ENCODE measurements at places on chromosomes 7 and 10.

GRCh38 chr7:113030489-113030888, 56.1 kb downstream of the GPR85 start:
- ATAC-seq = no peak

GRCh38 chr7:79513261-79513660, 59.8 kb upstream of the MAGI2 start:
- ATAC-seq = no peak

GRCh38 chr10:26951650-26952049, 90.9 kb upstream of the ABI1 start:
- ATAC-seq = no peak

GRCh38 chr7:50355817-50356178, 51.3 kb downstream of the IKZF1 start:
- no peak for ATAC-seq

DNA sequence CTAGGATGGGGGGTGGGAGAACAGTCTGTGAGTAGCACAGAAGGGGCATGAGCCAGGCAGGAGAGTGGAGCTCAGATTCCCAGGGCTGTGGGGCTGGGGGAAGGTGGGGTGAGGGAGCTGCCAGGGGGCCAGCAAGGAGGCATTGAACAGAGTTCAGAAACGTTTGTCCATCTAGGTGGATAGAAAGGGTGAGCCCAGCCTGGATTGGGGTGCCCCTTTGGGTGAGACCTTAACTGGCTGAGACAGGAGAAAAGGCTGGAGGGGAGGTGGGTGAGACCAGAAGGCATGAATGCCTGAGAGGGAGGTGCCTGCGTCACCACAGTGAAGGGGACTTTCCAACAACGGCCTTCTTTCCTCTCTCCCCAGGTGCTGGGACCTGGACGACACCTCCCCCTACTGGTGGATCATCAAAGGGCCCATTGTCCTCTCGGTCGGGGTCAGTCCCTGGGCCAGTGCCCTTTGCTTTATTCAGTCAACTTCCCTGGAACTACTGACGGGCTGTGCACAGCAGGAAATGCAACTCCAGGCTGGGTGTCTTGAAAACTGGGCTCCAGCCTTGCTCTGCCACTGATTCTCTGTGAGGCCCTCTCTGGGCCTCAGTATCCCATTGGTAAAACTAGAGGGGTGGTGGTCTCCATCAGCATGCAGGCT, 11.0 kb downstream of the GHRHR start:
- ATAC-seq = peak; percentile 86

- ATAC-seq = no peak
These were observed 16.1 kb downstream of the R3HCC1L start for GRCh38 chr10:98150544-98150943.

DNA sequence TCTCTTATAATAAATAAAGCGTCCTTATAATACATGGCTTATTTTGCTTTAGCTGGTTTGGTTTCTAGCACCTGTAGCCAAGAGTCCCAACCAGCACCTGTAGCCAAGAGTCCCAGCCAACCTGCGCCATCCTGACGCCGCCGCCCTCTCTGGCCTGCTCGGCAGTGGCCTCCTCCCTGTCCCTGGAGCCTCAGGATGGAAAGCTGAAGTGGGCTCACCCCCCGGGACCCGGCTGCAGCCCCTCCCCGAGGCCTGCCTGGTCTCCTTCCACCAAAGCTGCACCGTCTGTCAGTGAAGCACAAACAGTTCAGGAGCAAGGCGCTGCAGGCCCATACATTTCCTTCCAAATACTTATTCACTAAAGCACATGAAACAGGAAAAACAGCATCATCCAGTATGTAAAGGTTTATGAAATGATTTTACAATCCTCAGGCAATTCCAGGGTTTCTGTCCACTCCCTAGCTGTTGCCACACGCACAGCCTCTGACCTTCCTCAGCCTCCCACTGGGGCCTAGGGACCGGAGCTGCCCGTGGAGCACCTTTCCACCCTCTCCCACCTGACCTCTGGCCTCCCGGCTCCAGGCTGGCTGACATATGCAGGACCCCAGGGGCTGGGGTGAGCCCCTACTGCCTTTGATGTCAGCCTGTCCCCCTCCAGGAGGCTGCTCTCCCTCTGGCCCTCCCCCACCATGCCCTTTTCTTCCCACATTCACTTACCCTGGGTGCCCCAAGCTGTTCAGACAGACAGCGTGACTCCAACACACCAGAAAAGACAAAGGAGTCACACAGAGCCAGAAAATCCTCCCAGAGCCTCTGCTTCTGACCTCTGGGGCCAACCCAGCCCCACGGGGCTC, 149.6 kb upstream of the PPP2R2D start:
- ATAC-seq = no peak

- ATAC-seq = peak; percentile 75
These were observed 177.6 kb downstream of the PRKAG2 start for GRCh38 chr7:151699147-151699927.

- peak; percentile 54 for ATAC-seq
These were observed 303.8 kb downstream of the PRKG1 start for GRCh38 chr10:51377932-51378599.

DNA sequence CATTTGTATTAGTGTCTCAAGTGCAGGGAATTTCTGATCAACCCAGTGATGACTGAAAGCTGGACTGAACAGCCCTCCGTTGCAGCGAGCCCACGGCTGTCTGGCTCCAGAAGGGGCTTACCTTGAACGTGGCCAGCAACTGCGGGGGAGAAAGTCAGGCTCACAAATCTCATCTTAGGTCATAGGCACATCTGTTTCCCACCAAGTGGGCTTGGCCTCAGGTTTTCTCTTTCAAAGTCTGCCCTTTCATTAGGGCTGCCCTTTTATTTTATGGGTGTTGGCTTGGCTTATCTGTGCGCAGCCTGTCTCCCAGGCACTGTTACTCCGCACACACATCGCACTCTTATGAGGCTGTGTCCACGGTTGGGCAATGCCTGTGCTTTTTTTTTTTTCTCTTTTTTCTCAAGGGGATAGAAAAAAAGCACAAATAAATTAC, 178.0 kb downstream of the JCAD start:
- no peak for ATAC-seq

DNA sequence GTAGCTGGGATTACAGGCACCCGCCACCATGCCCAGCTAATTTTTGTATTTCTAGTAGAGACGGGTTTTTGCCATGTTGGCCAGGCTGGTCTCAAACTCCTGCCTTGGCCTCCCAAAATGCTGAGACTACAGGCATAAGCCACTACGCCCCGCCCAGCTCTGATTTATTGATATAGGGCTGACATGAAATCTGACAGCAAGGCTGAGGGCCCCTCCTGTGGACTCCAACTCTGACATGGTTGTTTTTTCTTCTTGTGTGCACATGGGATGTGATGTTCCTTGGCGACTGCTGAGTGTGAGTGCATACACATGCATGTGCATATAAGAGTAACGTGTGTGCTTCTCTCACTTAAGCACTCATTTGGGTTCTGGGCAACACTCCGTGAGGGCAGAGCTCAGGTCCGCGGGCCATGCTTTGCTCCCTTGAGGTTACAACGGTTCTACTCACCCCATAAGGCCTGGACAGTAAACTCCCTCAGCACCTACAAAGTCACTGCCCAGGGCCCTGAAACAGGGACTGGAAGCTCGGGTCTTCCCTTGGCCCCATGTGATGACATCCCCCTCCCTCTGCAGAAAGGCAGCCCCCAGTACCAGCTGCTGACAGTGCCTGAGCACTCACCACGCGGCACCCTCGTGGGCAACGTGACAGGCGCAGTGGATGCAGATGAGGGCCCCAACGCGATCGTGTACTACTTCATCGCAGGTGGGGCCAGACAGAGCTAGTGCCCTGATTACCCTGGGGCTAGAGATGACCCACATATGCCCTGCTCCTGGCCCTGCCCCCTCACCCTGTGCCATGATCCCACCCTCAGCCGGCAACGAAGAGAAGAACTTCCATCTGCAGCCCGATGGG, 33.6 kb upstream of the VSIR start:
- no peak for ATAC-seq

DNA sequence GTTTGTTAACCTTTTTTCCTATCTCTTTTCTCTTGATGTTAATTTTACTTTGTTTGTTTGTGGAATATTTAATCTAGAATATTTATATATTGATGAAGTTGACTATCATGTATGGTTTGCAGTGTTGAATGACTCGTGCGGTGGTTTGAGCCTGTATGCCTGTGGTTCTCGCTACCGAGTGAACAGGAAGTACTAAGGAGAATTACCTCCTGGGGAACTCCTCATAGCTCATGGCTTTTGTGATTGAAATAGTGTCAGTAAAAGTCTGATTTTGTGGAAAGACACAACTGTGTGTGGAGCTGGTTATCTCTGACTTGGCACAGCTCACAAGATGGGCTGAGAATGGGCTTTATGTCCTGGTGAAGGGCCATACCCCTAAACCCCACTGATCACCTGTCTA, 498.6 kb downstream of the GLRX3 start:
- no peak for ATAC-seq

DNA sequence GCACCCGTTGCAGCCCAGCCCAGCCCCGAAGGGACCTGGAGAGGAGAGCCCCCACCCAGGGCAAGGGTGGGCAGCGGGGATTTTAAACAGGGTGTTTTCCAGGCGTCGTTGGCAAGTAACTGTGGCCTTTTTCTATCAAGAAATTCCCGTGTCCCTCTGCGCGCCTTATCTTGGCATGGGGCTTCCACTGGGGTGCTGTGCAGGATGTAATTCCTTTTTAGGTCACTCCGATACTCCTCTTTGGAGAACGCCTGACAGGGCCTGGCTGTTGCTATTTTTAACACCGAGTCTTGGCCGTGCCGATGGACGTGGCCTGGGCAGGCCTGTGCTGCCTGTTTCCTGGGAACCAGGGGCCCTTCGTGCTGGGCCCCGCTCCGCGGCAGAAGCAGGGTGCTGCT, 93.8 kb downstream of the INPP5A start:
- no peak for ATAC-seq

DNA sequence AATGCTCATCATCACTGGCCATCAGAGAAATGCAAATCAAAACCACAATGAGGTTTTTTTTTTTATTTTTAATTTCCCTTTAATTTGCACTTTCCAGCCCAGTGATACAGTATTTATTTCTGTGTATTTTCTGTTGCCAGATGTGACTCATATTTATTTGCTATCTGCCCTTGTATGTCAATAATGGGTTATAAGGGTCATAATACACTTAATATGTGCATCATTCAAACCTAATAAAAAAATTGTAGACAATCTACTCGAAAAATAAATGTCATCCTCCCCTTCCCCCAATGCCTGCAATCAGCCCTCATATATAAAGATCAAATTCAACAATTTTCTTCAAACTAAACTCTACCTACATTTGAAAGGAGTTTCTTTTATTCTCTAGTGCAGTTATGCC, 154.5 kb downstream of the CSTF2T start:
- ATAC-seq = no peak

- ATAC-seq = no peak
These were observed 276.1 kb downstream of the PHTF2 start for GRCh38 chr7:78074713-78075112.

DNA sequence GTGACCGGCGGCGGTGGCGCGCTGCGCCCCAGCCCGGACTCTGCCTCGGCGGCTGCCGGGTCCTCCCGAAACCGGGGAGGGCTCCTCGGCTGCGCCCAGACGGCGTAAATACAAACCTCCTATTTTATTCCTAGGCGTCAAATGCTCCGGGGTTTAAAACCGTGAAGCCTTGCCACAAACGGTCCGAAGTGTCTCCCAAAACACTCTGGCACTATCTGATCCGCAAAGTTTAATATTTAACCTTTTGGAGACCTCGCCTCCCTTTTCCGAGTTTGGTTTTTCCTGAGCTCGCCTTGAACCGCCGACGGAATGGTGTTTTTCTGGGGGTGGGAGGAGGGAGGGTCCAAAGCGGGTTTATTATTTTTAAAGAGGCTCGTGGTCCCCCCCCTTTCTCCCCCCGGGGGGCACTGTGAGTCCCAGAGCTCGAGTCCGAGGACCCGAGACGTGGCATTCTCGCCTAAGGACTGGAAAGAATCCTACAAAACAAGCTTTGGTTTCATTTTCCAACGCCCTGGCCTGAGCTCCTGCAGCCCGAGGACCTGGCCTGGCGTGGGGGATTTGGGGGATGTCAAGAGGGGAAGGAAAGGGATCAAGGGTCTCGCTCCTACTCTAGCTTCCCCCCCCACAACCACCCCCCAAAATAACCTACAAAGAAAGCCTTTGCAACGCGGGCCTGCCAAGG, 1.8 kb downstream of the TNRC18 start:
- no peak for ATAC-seq

GRCh38 chr10:7486528-7486927, 75.7 kb upstream of the SFMBT2 start:
- ATAC-seq = no peak

GRCh38 chr7:83519240-83519639, 129.7 kb downstream of the SEMA3E start:
- no peak for ATAC-seq

GRCh38 chr10:75239096-75239790, 3.5 kb upstream of the COMTD1 start:
- no peak for ATAC-seq

DNA sequence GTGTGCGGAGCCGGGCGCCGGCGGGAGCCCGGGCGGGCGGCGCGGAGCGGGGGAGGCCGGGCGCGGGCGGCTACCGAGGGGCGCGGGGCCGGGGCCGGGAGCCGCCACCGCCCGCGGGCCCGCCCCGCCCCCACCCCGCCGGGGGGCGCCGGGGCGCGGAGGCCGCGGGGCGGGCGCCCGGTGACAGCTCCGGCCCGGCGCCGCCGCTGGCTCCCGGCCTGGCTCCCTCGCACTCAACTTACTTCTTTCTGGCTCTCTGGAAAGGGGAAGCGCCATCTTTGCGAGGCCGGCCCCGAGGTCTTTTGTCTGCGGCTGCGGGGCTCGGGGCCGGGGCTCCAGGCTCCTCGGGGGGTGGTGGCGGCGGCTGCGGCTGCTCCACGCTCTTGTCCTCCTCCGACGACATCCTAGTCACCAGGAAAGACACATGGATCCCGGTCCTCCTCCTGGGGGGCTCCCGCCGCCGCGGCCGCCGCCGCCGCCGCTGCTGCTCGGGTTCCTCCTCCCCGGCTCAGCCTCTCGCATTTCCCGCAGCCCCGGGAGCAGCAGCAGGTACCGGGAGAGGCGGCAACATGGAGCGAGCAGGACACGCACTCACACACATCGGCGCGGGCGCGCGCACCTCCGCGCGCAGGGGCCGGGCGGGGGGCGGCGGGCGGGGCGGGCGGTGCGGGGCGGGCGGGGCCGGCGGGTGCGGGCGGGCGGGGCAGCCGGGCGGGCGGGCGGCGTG, at the start of gene KMT2C:
Gene KMT2C (minus strand): TSS at position 620 of the 727 bp plus-strand sequence. CDS start 217 bp downstream, at position 403.
- ATAC-seq = peak; percentile 15

- ATAC-seq = peak; percentile 84
These were observed at the start of gene ZNF746 for GRCh38 chr7:149497467-149498261. TSS of gene ZNF746 (minus strand) at chr7:149497809. CDS start at chr7:149497536, 273 bp downstream.

GRCh38 chr10:80924063-80924952, 386.6 kb downstream of the SH2D4B start:
- no peak for ATAC-seq
